ENCODE measurements at places on chromosomes 5 and 9. TPM values are rescaled to one million over a fixed set of nuclear protein-coding genes. Genes with fewer than 3 reads are reported as not detected.

SLC6A19 gene
- total RNA-seq = not detected

DNA sequence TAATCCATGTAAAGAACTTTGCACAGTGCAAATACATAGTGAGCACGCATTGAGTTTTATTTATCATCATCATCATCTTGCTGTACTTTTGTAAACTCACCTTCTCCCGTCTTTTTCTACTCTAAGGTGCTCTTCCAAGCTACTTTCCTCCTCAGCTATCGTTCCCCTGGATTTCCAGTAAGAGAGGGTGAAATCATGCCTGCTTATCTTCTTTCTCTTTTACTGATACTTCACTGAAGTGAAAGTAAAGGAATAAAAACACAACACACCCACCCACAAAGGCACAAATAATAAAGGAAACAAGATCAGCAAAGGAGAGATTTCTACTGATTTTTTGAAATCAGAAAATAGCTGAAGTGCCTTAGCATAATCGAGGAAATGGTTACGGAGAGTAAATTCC lies 509.9 kb downstream of the RAB3C start:
- H3K36me3 ChIP-seq = no peaks in the 10 kb centered on the region
- peaks cover 4% of the 10 kb centered on the region for H3K27me3 ChIP-seq
- peaks cover 14% of the 10 kb centered on the region for H3K4me1 ChIP-seq
- H3K4me3 ChIP-seq = no peak overlapping the region

C5orf58 gene
- not detected for total RNA-seq

FGF10 gene
- total RNA-seq = not detected

- H3K36me3 ChIP-seq = no peaks in the 10 kb centered on the region
- no peak for DNase-seq
- H3K27ac ChIP-seq = no peak overlapping the region
- no peak overlapping the region for H3K4me3 ChIP-seq
Measured at GRCh38 chr5:162543437-162543836, 475.9 kb downstream of the GABRG2 start.

GRCh38 chr9:16732546-16732945 lies 137.9 kb downstream of the BNC2 start:
- no peak overlapping the region for H3K4me3 ChIP-seq
- DNase-seq = no peak
- no peaks in the 10 kb centered on the region for H3K4me1 ChIP-seq
- H3K27ac ChIP-seq = no peak overlapping the region

- no peak overlapping the region for H3K4me3 ChIP-seq
- no peak for DNase-seq
- H3K4me1 ChIP-seq = peaks cover 2% of the 10 kb centered on the region
- H3K36me3 ChIP-seq = no peaks in the 10 kb centered on the region
Measured at GRCh38 chr5:127367029-127367428, 76.4 kb downstream of the MEGF10 start.

DNA sequence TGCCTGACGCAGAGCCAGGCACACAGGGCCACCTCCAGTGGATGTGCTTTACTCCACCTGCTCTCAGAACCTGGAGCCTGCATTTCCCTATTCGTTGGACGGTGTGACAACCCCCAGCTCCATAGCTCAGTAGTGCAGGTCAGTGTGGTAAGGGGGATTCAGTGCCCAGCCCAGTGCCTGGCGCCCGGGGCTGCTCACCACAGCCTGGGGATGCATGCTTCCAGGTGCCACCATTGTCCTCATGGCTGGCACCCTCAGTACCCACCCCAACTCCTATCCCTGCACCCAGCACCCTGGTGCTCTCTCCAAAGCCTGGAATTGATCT lies 32.8 kb upstream of the ADAMTS2 start:
- no peaks in the 10 kb centered on the region for H3K36me3 ChIP-seq
- no peak overlapping the region for H3K4me3 ChIP-seq
- no peak overlapping the region for H3K27ac ChIP-seq
- H3K27me3 ChIP-seq = no peaks in the 10 kb centered on the region

DNA sequence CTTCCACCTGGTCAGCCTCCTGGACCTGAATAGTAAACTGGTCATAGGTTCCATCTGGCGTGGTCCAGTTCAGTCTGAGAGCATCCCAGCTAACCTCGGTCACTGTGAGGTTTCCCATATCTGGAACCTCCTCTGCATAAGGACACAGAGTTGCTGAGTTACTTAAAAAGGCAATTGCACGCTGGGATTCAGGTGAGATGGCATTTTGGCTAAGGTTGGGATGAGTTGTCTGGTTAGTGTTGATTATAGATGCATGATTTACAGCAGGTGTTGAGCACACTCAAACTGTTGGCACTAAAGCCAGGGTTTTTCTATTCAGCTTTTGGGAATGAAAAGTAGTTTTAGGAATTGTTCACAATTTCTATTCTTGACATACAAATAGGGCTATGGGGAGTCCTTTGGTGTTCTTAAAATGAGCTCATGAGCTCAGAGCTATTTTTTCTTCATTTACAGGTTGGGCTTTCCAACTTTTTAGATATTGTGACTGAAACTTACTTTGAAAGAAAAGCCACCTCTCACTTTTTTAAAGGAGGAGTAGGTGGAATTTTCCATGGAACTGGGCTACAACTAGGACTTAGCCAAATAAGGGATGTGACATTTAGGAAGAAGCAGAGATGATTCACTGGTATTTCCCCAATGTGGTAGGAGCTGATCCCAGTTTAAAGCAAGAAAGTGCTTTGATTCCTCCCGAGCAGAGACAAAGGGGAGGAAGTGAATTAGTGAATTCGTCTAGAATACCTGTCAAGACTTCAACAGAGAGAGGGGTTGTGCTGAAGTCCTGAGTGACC lies 54.7 kb downstream of the TNC start:
- no peaks in the 10 kb centered on the region for H3K4me1 ChIP-seq
- no peak overlapping the region for H3K4me3 ChIP-seq
- no peaks in the 10 kb centered on the region for H3K36me3 ChIP-seq

GRCh38 chr5:27158775-27159174 lies 120.4 kb upstream of the CDH9 start:
- no peaks in the 10 kb centered on the region for H3K36me3 ChIP-seq
- no peak overlapping the region for H3K27ac ChIP-seq
- H3K4me1 ChIP-seq = no peaks in the 10 kb centered on the region
- H3K27me3 ChIP-seq = no peaks in the 10 kb centered on the region

DNA sequence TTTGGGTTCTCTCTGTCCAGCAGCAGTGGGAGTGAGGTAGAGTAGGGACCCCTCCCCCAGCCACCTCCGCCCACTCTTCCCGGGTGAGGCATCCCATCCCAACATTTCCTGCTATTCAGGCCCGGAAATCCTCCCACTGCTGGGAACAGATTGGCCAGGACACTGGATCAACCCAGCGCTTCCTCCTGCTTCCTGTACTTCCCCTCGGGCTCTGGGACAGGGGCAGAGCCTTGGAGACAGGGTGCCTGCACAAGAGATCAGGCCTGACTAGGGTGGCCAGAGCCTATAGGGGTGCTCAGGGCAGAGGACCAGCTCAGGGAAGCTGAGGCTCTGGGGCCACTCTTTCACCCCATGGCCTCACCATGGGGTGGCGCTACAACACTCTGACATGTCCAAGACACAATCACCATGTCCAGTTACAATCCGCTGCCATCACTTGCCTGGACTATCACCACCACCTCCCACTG lies 14.5 kb downstream of the SH2D3C start:
- H3K4me3 ChIP-seq = no peak overlapping the region
- no peaks in the 10 kb centered on the region for H3K27me3 ChIP-seq

DNA sequence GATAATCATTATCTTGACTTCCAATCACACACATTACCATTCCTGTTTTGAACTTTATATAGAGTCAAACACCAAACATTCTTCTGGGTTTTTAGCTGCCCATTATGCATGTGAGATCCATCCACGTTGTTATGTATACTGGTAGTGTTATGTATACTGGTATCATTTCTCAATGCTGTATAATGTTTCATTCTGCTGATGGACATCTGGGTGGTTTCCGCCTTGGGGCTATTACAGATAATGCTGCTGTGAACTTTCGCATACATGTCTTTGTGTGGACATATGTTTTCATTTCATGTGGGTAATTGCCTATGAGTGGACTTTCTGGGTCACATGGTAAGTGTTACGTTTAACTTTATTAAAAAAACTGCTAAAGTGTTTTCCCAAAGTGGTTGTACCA lies 217.8 kb upstream of the EFNA5 start:
- H3K27ac ChIP-seq = no peak overlapping the region
- DNase-seq = no peak
- H3K27me3 ChIP-seq = no peaks in the 10 kb centered on the region
- H3K36me3 ChIP-seq = no peaks in the 10 kb centered on the region

IFNE gene
- not detected for total RNA-seq

DNA sequence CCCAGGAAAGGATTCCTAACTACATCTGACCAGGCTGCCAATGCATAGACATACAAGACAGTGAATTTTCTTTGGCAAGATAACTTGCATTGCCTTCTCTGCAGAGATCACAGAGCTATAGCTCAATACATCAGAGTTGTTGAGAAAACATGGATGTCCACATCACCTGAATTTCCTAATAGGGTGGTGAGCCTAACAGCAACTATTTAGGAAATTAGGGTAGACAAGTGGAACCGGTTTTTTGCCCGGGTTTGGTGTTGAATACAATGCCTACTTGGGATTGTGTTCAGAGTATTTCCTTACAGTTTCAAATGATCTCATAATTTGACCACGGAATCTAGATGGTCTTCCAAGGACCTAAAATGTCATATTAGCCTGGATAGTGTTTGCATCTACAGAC lies 262.7 kb downstream of the KIF4B start:
- no peaks in the 10 kb centered on the region for H3K4me1 ChIP-seq
- H3K27ac ChIP-seq = no peak overlapping the region
- H3K4me3 ChIP-seq = no peak overlapping the region
- H3K27me3 ChIP-seq = peaks cover 6% of the 10 kb centered on the region
- no peaks in the 10 kb centered on the region for H3K36me3 ChIP-seq
- DNase-seq = no peak

GRCh38 chr5:59760785-59761348 lies 132.7 kb downstream of the PDE4D start:
- H3K27ac ChIP-seq = peak overlapping the region; percentile 38
- H3K27me3 ChIP-seq = peaks cover 7% of the 10 kb centered on the region
- DNase-seq = peak; percentile 59
- no peak overlapping the region for H3K4me3 ChIP-seq
- H3K36me3 ChIP-seq = no peaks in the 10 kb centered on the region
- no peaks in the 10 kb centered on the region for H3K4me1 ChIP-seq

GRCh38 chr9:106775960-106776359 lies 87.0 kb upstream of the ZNF462 start:
- no peak for DNase-seq
- H3K4me3 ChIP-seq = no peak overlapping the region
- H3K27me3 ChIP-seq = no peaks in the 10 kb centered on the region
- no peaks in the 10 kb centered on the region for H3K4me1 ChIP-seq

DNA sequence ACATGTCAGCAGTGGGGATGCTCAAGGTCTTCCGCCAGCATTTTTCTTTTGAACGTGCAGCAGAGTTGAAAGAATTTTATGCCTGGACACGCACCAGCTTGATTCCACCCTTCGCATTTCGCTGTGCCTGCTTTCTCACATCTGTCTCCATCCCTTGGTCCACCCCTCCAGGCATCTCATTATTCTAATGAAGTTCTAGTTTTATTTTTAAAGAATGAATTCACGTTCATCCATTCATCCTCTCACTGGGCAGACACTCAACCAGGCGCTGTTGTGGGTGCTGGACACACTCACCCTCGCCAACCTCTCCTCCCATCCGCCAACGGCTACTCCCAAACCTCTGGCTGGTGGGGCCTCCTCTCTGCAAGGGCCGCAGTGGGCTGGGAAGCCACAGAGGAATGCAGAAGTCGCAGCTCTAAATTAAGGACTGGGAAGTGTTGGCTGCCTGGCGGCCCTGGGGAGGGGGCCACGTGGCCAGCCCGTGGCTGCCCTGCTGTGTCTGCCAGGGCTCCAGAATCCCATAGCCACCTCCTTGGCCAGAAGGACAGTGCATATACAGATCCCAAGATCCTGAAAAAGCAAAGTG lies 6.7 kb downstream of the SUSD3 start:
- H3K27me3 ChIP-seq = no peaks in the 10 kb centered on the region
- H3K36me3 ChIP-seq = peaks cover 33% of the 10 kb centered on the region
- H3K4me3 ChIP-seq = peak overlapping the region; percentile 75

DNA sequence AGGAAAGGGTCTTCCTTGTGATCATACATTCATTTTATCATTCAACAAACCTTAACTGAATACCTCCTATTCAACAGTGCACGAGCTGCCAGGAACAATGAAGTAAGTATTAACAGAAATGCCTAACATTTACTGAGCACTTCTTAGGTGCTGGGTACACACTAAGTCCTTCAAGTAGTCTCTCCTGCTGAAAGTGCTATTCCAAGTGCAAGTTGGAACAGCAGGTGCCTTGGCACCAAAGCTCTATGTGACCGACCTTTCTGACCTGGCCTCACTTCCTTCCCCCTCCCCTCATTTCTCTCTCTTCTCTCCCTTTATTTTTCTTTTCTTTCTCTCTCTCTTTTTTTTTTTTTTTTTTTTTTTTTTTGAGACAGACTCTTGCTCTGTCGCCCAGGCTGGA lies 94.5 kb downstream of the GRIA1 start:
- H3K27ac ChIP-seq = no peak overlapping the region
- no peak overlapping the region for H3K4me3 ChIP-seq
- no peaks in the 10 kb centered on the region for H3K4me1 ChIP-seq
- H3K36me3 ChIP-seq = no peaks in the 10 kb centered on the region

PCDHB8 gene
- total RNA-seq = not detected

- H3K27ac ChIP-seq = no peak overlapping the region
- H3K27me3 ChIP-seq = peaks cover 60% of the 10 kb centered on the region
- no peak overlapping the region for H3K4me3 ChIP-seq
- peaks cover 10% of the 10 kb centered on the region for H3K4me1 ChIP-seq
Measured at GRCh38 chr5:3592298-3592697, 3.3 kb upstream of the IRX1 start.

- peaks cover 72% of the 10 kb centered on the region for H3K4me1 ChIP-seq
- no peaks in the 10 kb centered on the region for H3K27me3 ChIP-seq
- peaks cover 19% of the 10 kb centered on the region for H3K36me3 ChIP-seq
- peak; percentile 30 for DNase-seq
Measured at GRCh38 chr5:131532031-131532640, 102.9 kb downstream of the RAPGEF6 start.

CTNND2 gene
- not detected for total RNA-seq

DNA sequence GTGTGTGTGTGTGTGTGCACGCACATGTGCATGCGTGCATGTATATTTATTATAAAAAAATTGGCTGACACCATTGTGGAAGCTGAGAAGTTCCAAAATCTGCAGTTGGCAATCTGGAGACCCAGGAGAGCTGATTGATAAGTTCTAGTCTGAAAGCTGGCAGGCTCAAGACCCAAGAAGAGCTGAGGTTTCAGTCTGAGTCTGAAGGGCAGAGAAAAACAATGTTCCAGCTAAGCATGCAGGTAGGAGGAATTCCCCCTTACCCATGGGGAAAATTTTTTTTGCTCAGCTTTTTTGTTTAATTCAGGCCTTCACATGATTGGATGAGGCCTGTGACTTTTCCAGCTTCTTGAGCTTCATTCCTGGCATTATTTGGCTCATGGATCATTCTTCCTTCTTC lies 31.2 kb upstream of the ACTBL2 start:
- DNase-seq = no peak
- H3K27me3 ChIP-seq = peaks cover 13% of the 10 kb centered on the region
- H3K36me3 ChIP-seq = no peaks in the 10 kb centered on the region

FOXD4L3 gene
- total RNA-seq = 0.14 TPM

- peak; percentile 50 for DNase-seq
- no peak overlapping the region for H3K4me3 ChIP-seq
- no peaks in the 10 kb centered on the region for H3K27me3 ChIP-seq
- peak overlapping the region; percentile 86 for H3K27ac ChIP-seq
- H3K4me1 ChIP-seq = peaks cover 53% of the 10 kb centered on the region
Measured at GRCh38 chr5:177372034-177372896, 12.0 kb upstream of the SLC34A1 start.

Data from activated CD8-positive, alpha-beta T cell treated with anti-CD3 and anti-CD28 coated beads for 36 hours (primary cell).